ENCODE measurements at places on chromosomes 4 and X.

DNA sequence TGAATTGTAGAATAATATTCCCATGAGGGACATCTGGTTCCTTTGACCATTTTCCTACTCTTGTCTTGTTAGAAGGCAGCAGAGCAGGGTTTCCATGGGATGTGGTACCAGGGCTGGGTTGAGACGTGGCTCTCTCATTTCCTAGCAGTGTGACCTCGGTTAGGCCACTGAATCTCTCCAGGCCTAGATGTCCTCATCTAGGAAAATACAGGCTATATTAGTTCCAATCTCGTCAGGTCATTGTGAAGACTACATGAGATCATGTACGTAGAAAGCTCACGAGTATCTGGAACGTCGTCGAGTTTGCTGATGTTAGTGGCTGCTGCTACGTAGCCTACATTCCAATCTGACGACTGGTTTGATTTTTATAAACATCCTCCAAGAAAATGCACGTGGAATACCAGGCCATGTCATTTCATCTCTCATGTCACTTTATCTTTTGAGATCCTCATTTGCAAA is 278.2 kb upstream of the GATB start:
- peak; percentile 43 for DNase-seq

DNA sequence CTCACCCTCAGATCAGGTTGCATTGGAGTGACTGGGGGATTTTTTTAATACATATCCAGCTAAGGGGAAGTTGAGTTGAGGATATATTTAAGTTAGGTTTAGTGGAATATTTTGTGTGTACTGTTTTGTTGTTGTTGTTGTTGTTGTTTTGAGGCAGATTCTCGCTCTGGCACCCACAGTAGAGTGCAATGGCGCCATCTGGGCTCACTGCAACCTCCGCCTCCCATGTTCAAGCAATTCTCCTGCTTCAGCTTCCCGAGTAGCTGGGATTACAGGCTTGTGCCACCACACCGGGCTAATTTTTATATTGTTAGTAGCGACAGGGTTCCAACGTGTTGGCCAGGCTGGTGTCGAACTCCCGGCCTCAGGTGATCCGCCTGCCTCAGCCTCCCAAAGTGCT is 38.6 kb upstream of the ATP6AP2 start:
- no peak for DNase-seq

GRCh38 chrX:40423299-40423698 is 157.5 kb upstream of the ATP6AP2 start:
- DNase-seq: no peak

- DNase-seq: peak; percentile 35
Measured at GRCh38 chrX:31543634-31544033, 471.8 kb upstream of the FTHL17 start.

GRCh38 chrX:153807976-153808375 is 13.5 kb downstream of the SSR4 start:
- no peak for DNase-seq

- DNase-seq: no peak
Measured at GRCh38 chrX:19630228-19630627, 114.9 kb upstream of the MAP3K15 start.

GRCh38 chr4:152316969-152317368 is 218.9 kb downstream of the FBXW7 start:
- no peak for DNase-seq

DNA sequence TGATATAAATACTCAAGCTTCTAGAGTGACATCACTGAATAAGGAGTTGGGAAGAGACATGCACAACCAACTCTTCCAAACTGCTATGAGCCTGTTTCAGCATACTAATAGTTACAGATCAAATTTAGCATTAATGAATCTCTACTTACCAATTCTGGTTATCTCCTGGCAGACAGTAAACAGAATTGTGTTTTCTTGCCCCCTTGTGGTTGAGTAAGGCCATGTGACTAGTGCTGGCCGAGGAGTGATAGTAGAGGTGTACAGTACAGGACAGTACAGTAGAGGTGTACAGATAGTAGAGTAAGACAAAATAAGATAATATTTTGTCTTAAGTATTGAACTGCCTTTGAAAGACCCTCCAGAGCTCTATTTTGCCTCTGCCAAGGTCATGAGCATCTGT is 681.4 kb downstream of the GABRG1 start:
- peak; percentile 7 for DNase-seq

DNA sequence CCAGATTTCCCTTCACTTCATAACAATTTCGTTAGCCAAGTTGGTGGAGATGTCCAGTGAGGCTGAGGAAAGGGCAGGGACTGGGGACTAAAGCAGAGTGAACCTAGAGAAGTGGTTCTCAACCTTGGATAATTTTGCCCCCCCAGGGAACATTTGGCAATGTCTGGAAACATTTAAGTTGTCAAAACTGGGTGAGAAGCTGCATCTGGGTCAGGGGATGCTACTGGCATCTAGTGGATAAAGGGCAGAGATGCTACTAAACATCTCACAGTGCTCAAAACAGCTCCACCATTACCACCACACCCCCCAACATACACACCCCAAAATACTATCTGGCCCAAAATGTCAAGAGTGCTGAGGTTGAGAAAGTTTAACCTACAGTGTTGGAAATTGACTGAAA is 32.0 kb upstream of the FGF16 start:
- peak; percentile 43 for DNase-seq

- DNase-seq: no peak
Measured at GRCh38 chr4:55016131-55016530, 109.3 kb downstream of the KDR start.

GRCh38 chr4:7772711-7773385 is 166.8 kb downstream of the AFAP1 start:
- peak; percentile 32 for DNase-seq

GRCh38 chr4:16205298-16206164 is 20.7 kb downstream of the TAPT1 start:
- peak; percentile 60 for DNase-seq

GRCh38 chr4:177728361-177729152 is 286.3 kb upstream of the AGA start:
- peak; percentile 5 for DNase-seq

GRCh38 chr4:81609844-81610243 is 138.1 kb upstream of the RASGEF1B start:
- DNase-seq: no peak

DNA sequence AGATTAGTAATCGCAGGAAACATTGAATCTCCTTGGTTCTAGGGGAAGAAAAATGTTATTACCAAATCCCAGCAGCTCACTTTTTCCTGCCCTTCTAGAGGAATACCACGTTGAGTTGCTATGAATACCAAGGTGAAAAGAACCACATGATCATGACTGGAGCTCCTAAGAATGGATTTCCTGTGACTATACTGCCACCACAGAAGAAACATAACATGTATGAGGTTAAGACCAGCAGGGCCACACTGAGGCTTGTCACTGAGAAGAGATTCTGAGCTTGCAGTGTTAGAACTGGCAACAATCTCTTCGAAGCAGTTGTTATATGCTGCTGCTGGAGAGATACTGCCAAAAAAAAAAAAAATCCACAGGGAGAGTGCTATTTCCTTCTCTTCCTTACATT is 1235.3 kb downstream of the FSTL5 start:
- peak; percentile 8 for DNase-seq

- DNase-seq: peak; percentile 98
Measured at GRCh38 chr4:113064244-113064643, 14.8 kb downstream of the ANK2 start.

DNA sequence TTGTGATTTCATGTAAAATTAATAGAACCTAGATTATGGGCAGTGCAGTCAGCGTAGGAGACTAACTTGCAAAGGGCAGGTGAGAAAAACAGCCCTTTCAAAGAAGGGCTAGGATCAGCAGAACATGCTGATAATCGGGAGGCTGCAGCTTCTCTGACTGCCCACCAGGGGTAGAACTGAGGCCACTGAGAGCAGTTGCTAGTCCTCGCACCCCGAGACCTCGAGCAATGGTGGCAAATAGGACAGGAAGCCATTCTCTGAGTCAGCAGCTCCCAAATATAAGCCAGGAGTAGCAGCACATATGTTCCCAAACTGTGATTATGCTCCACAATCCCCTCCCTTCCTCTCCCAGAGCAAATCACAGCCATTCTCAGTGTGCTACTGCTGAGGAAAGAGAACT is 186.5 kb downstream of the MSL3 start:
- DNase-seq: peak; percentile 81

GRCh38 chr4:10530137-10530786 is 73.0 kb upstream of the ZNF518B start:
- peak; percentile 32 for DNase-seq

GRCh38 chr4:184662236-184662635 is 12.7 kb downstream of the PRIMPOL start:
- DNase-seq: no peak

DNA sequence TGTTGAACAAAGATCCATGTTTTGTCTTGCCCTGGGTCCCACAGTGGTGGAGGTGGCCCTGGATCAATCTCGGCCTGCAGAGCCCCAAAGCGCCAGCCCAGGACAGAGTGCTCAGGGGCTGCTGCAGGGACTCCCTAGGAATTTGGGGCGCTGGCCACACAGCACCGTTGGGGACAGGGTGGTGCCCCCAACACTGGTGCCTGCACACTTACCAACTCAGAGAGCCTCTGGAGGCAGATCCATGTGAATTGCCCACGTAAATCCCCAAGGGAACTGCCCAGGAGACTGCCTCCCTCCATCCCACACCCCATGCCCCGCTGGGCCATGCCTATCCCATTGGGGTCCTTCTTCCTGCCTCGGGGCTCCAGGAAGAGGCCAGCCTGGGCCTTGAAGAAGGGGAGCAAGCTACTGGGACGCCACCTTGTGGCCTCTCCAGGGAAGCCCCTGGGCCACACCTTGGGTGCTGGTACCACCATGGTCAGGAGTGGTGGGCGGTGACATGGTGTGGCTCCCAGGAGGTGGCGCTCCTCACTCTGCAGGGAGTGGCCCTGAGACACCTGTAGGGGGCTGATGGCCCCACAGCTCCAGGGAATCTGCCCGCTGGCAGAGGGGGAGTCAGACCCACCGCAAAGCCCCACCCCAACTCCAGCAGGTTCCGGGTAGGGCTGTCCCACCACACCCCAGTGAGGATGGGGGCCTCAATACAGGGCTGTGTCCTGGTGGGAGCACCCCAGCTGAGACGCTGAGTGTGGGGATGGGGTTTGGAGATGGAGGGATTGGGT is 22.8 kb downstream of the CFAP99 start:
- peak; percentile 92 for DNase-seq

DNA sequence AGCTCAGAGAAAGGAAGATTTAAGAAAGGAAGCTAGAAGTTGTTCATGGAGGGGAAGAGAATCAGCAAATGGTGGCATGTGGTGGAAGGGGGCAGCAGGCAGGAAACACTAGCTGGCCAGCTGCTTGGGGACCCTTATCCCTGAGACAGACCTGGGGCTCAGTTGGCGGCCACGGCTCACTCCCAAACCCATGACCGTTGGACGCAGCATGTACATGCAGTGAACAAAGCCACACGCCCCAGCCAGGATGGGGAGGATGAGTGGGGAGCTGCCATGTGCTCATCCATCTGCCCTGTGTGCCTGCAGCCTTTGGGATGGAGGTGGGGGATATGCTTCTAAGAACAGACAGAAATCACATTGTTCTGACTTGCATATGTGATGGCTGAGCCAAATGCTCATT is 155.2 kb upstream of the PABPC5 start:
- no peak for DNase-seq

GRCh38 chr4:78059524-78059889 is 2.4 kb downstream of the FRAS1 start:
- peak; percentile 96 for DNase-seq

- no peak for DNase-seq
Measured at GRCh38 chrX:131565909-131566308, 22.0 kb downstream of the OR13H1 start.

- no peak for DNase-seq
Measured at GRCh38 chr4:140255927-140256326, 101.9 kb upstream of the MAML3 start.

- DNase-seq: no peak
Measured at GRCh38 chrX:1502241-1502640, 34.7 kb downstream of the P2RY8 start.

- no peak for DNase-seq
Measured at GRCh38 chrX:41317477-41318208, 16.3 kb upstream of the DDX3X start.

DNA sequence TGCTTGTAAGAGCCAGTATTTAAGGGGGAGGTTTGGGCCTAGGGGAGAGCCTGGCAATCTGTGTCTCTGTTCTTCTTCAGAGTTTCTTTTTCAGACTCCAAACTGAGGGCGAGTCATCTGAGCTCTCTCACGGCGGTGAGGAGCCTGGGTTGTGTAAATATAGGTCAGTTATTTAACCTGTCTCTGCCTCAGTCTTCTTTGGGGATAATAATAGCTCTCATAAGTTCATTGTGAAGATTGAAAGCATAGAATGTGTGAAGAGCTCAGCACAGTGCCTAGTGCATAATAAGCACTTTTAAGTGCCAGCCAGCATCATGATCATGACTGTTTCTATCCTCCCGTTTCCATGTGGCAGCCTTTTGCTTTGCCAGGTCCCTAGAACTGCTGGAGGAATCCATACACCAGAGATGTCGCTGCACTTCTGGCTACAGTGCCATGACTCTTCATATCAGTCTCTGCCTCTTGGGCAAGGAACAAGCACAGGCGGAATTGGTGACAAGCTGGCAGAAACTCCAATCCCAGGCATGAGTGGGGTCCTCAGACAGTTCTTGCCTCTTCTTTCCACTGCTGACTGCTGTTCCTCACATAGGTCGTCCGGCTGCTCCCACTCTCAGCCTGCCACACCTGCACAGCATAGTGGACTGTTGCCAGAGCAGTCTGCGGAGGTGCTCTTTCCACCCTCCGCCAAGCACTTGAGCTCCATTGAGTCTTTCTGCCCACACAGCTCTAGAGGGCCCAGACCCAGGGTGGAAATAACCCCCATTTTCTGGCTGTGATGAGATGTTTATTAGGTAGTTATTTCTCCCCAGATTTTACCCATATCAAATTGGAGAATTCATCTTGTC is 103.7 kb upstream of the MAML3 start:
- no peak for DNase-seq

DNA sequence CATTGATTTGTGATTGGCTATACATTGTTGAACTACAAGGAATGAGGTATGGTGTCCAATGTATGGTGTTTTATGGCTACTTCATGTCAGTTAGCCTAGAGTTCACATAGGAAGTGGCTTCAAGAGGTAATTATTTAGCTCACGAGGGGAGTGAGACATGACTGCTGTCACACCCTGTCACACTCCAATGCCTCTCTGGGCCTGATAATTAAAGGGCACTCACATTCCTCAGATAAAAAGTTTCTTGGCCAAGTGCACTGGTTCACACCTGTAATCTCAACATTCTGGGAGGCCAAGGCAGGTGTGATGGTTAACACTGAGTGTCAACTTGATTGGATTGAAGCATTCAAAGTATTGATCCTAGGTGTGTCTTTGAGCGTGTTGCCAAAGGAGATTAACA is 65.0 kb upstream of the DDX60 start:
- DNase-seq: peak; percentile 43

- DNase-seq: no peak
Measured at GRCh38 chr4:54104907-54105306, 4.9 kb downstream of the GSX2 start.

DNA sequence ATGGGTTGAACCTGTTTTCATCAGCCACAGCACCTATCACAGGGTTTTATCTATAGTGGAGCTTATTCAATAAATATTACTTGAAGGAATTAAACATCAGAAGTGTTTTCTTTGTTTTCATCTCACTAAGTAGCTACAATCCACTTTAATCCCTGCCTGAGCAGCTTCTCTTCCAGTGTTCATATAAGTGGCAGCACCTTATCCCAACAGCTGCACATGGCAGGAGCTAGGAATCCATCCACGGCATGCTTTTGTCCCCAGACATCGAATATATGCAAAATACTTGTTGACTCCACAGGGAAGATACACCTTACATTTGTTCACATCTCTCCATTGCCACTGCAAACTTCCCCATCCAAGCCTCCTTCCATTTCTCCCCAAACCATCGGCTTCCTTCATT is 549.8 kb upstream of the FAM241A start:
- no peak for DNase-seq
